Endothelial cell of umbilical vein (primary cell): ENCODE measurements at places on chromosomes 5 and 9. TPM values are rescaled to one million over a fixed set of nuclear protein-coding genes. Genes with fewer than 3 reads are reported as not detected.

DNA sequence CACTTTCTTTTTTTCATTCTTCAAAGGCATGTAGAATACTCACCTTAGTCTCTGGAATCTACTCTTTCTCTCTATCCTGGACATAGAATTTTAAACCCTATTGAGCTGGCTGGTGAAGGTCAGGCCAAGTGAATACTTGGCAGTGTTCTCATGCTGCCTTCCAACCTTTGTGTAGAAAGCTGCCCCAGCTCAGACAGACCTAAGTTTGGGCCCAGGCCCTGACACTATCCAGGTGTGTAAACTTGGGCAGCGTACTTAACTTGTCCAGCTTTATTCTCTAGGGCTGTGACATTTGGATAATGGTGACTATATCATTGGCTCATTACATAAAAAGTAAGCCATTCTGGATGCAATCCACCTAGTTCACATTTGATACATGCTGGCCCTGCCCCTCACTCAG lies 298.3 kb downstream of the IRX1 start:
- DNase-seq = no peak
- no peak overlapping the region for H3K27ac ChIP-seq
- no peak overlapping the region for H3K4me3 ChIP-seq
- H3K4me1 ChIP-seq = no peaks in the 10 kb centered on the region
- no peaks in the 10 kb centered on the region for H3K36me3 ChIP-seq

DNA sequence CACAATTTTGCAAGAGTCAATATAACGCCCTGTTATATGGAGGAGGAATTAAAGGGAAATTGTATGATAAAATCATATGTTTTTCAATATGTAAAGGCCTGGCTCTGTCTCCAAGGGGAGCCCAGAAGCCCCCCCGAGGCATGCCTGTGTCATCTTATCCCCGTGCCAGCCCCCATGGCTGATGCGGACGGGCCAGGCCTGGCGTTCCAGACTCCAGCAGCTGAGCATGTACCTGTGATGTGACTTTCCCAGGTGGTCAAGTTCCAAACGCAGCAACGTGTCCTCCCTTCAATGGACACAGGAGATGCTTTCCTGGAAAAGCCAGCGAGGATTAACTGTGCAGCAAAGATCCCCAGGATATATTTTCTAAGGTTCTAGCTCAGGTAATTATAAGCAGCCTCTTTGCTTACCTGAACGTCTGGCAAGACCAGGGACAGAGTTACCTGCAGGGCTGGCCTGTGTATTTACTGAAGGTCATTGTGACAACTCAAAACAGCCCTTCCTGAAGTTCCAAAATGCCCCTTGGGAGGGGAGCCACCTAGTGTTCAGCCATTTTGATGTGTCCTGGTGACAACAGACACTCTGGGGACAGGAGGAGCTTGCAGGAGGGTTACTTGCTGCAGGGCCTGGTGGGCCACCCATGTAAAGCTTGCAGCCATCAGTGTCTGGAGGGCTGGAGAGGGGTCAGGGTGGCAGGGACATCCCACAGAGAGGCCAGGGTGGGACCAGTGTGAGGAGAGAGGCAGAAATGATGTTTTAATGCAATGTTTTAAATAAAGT lies 53.3 kb upstream of the RNU6ATAC start:
- no peak overlapping the region for H3K4me3 ChIP-seq
- H3K36me3 ChIP-seq = no peaks in the 10 kb centered on the region
- H3K27ac ChIP-seq = no peak overlapping the region
- DNase-seq = no peak
- H3K4me1 ChIP-seq = no peaks in the 10 kb centered on the region

- no peak overlapping the region for H3K4me3 ChIP-seq
- no peaks in the 10 kb centered on the region for H3K36me3 ChIP-seq
- H3K4me1 ChIP-seq = no peaks in the 10 kb centered on the region
These were observed 546.8 kb downstream of the LRRC70 start for GRCh38 chr5:63125392-63125791.

DNA sequence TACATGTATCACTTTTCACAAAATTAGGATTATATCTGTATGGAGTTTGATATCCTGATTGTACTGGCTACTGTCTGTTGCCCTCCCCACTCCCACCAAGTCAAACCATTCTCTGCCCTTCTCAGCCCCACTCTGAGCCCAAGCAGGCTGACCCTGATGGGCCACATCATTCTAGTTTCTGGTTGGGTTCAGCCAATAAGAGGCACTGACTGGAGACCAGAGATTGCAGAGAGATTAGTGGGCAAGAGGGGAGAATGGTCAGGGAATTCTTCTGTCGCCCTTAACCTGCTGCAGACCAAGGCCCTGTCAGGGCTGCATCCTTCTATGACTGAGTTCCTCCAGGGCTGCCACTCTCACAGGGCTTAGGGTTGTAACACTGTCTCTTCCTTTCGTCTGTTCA lies 2.7 kb downstream of the HSPB3 start:
- no peak overlapping the region for H3K4me3 ChIP-seq
- H3K36me3 ChIP-seq = no peaks in the 10 kb centered on the region
- H3K27me3 ChIP-seq = peaks cover 9% of the 10 kb centered on the region
- no peaks in the 10 kb centered on the region for H3K4me1 ChIP-seq
- no peak overlapping the region for H3K27ac ChIP-seq

DNA sequence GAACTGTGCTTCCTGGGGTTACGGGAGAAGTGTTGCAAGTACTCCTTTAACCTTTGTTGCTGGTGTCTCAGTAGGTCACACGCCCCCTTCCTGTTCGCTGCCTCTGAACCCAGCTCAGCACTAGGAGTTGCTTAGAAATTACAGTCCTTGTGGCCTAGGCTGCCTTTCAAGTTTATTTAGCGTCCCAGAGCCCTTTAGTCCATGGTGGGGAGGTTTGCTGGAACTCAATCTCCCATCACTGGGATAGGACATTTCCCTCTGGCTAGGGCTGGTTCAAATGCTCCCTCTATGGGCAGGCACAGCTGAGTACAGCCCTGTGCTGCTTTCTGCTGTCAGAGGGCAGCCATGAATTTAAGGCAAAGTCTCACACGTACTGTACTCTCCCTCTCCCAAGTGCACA lies 4.7 kb downstream of the IFNA8 start:
- no peaks in the 10 kb centered on the region for H3K4me1 ChIP-seq
- H3K27ac ChIP-seq = no peak overlapping the region
- no peaks in the 10 kb centered on the region for H3K36me3 ChIP-seq

GRCh38 chr9:136695955-136696354 lies 8.7 kb upstream of the AGPAT2 start:
- H3K27ac ChIP-seq = no peak overlapping the region
- no peaks in the 10 kb centered on the region for H3K36me3 ChIP-seq
- no peak for DNase-seq
- peaks cover 1% of the 10 kb centered on the region for H3K27me3 ChIP-seq
- no peak overlapping the region for H3K4me3 ChIP-seq

The TRAF1 gene
- polyA plus RNA-seq = 2.6 and 2.8 TPM in 2 replicates
